B cell (primary cell): ENCODE measurements at places on chromosomes 12 and 14.

DNA sequence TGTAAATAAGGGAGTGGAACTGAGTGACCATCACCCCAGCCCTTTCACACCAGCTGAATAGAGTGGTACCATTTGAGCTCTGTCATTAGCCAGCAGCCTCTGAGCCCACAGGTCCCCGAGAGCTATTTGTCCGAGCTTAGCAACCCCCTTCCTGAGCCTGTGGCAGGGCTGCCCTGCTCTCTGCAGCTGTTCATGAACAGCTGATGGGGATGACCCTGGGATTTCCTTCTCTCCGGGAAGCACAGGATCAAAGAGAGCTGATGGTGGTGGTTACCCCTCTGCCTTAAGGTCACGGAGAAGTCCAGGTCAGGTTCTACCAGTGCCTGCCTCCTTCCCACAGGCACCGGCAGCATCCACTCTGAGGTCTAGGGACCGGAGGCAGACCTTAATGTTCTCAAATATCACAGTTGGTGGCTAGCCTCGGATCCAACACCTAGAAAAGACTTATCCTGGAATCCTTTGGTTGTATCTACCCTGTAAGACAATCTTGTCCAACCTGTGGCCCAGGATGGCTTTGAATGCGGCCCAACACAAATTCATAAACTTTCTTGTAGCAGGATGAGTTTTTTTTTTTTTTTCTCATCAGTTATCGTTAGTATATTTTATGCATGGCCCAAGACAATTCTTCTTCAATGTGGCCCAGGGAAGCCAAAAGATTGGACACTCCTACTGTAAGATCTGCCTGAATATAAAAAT lies 81.1 kb downstream of the ESRRB start:
- H3K27ac ChIP-seq = no peak overlapping the region
- no peak overlapping the region for H3K4me3 ChIP-seq
- DNase-seq = no peak

DNA sequence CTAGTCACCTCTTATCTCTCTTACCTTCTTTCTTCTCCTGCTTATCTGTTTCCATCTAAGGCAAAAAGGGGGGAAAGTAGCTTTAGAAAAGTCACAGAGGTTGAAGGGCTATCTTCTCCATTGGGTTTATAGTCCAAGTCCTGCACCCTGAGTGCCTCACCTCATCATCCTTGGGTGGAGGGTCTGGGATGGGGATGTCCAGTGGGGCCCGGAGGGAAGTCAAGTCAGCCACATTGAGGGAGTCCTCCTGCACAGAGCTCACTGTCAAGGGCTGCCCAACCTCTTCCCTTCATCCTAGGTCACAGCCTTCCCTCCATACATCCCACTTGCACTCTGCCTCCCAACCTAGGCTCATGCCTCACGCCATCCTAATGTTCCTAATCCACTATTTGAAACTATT lies 1.2 kb downstream of the PSME2 start:
- peaks cover 39% of the 10 kb centered on the region for H3K36me3 ChIP-seq
- H3K4me3 ChIP-seq = peak overlapping the region; percentile 92

GRCh38 chr14:91482263-91483013 lies 27.7 kb downstream of the PPP4R3A start:
- H3K36me3 ChIP-seq = peaks cover 24% of the 10 kb centered on the region
- no peaks in the 10 kb centered on the region for H3K27me3 ChIP-seq
- peaks cover 16% of the 10 kb centered on the region for H3K4me1 ChIP-seq
- H3K27ac ChIP-seq = no peak overlapping the region

DNA sequence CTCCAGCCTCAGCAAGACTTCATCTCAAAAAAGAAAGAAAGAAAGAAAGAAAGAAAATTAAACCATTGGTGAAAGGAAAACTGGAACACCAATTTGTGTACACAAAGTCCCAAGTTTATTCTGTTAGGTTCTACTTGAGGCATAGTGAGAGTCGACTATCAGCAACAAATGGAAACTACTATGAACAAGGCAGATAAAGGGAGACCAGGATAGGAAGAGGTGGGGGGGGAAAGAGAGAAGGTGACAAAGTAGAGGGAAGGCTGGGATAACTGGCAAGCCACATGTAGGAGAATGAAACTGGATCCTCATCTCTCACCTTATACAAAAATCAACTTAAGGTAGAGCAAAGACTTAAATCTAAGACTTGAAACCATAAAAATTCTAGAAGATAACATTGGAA lies 25.6 kb downstream of the TFCP2 start:
- H3K4me3 ChIP-seq = no peak overlapping the region
- no peak overlapping the region for H3K27ac ChIP-seq
- no peaks in the 10 kb centered on the region for H3K4me1 ChIP-seq
- no peak for DNase-seq

DNA sequence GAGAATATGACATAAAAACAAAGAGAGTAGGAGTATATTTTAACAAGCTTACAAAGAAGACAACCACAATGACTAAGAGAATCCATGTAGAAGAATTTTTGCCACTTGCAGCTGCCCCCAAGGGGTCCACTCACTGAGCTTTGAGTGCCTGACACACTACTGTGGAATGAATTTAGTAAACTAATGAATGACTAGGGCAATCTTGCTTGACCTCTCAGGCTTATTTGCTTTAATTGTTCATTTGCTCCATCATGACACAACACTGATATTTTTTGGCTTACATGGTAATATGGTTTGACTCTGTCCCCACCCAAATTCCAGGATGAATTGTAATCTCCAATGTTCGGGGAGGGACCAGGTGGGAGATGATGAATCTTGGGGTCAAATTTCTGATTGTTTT lies 249.1 kb upstream of the FAR2 start:
- no peak overlapping the region for H3K4me3 ChIP-seq

DNA sequence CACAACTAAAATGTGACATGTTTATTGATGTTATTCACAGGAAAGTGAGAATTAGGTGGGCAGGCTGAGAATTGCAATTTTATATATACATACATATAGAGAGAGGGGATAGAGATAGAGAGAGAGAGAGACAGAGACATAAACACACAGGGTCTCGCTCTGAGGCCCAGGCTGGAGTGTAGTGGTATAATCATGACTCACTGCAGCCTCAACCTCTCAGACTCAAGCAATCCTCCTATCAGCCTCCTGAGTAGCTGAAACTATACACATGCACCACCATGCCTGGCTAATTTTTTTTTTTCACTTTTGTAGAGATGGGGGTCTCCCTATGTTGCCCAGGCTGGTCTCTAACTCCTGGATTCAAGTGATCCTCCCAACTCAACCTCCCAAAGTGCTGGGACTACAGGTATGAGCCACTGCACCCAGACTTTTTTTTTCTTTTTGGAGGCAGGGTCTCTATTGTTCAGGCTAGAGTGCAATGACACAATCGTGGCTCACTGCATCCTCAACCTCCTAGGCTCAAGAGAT lies 49.1 kb downstream of the R3HDM2 start:
- peaks cover 4% of the 10 kb centered on the region for H3K36me3 ChIP-seq
- H3K4me3 ChIP-seq = no peak overlapping the region
- H3K27me3 ChIP-seq = no peaks in the 10 kb centered on the region
- H3K27ac ChIP-seq = no peak overlapping the region

DNA sequence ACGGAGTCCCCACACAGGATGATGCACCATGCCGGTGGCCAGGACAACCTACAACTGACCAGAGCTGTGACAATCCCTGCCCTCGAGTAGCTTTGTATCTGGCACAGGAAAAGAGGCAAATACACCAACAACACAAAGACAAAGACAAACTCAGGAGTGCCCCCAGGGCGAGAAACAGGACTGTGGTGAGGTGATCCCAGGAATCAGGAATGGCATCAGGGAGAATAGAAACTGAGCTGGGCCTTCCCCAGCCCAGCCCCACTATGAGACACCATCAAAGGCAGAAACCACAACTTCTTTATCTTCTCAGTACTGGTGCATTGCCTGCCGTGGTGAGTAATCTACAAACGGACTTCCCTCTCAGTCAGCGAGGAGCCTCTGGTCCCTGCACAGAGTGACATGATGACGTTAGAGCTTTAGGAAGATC lies 157.7 kb downstream of the TTC7B start:
- no peaks in the 10 kb centered on the region for H3K4me1 ChIP-seq
- no peaks in the 10 kb centered on the region for H3K36me3 ChIP-seq
- no peaks in the 10 kb centered on the region for H3K27me3 ChIP-seq
- H3K4me3 ChIP-seq = no peak overlapping the region

- H3K36me3 ChIP-seq = no peaks in the 10 kb centered on the region
- DNase-seq = no peak
- H3K4me3 ChIP-seq = no peak overlapping the region
- no peaks in the 10 kb centered on the region for H3K27me3 ChIP-seq
- H3K27ac ChIP-seq = no peak overlapping the region
- no peaks in the 10 kb centered on the region for H3K4me1 ChIP-seq
These were observed 114.8 kb upstream of the FGD4 start for GRCh38 chr12:32284561-32284960.

DNA sequence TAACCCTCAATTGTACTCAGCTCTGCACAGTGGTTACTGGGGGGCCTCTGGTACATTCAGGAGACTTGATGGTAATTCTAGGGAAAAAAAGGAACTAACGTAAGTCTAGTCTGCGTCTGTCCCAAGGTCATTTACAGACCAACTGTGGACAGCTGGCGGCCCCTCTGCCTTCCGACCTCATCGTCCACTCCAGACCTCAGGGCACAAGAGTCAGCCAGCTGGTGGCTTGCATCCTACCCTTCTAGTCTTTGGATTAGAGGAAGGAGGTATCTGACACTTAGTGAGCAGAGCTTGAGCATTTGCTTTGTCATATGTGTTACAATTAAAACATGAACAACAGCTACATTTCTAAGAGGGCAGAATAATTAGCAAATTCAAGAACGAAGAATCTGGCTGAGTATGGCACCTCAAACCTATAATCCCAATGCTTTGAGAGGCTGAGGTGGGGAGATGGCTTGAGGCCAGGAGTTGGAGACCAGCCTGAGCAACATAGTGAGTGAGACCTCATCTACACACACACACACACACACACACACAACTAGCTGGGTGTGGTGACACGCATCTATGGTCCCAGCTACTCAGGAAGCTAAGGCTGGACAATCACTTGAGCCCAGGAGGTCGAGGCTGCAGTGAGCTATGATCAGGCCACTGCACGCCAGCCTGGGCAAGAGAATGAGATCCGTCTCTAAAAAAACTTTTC lies 36.5 kb downstream of the SSH1 start:
- no peak overlapping the region for H3K27ac ChIP-seq
- no peak for DNase-seq
- peaks cover 31% of the 10 kb centered on the region for H3K4me1 ChIP-seq
- H3K27me3 ChIP-seq = no peaks in the 10 kb centered on the region
- H3K36me3 ChIP-seq = peaks cover 5% of the 10 kb centered on the region
- H3K4me3 ChIP-seq = no peak overlapping the region

GRCh38 chr14:31118892-31119291 lies 88.7 kb downstream of the HECTD1 start:
- DNase-seq = no peak
- H3K36me3 ChIP-seq = peaks cover 9% of the 10 kb centered on the region
- H3K4me1 ChIP-seq = no peaks in the 10 kb centered on the region
- no peaks in the 10 kb centered on the region for H3K27me3 ChIP-seq
- H3K27ac ChIP-seq = no peak overlapping the region

DNA sequence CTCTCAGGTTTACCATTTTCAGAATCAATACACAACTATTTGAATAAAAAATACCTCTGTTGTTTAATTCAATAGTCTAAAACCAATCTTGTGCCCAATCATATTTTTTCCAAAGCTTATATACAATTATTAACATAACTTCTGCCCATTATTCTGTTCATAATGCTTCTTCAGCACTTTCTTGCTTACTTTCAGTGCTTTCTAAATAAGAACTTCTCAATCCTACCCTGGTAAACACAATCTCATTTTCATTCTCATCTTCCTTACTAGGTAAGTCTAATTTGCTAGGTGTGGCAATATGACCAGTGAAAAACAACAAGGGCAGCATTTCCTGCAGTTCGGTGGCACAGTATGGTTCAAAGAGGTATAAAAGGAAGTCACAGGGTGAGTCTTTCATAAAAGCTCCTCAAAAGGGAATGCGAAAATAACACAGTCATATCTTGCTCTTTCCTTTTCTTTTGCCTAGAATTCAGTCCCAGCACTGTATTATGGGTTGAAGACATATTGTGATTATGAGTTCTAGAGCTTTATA lies 103.5 kb downstream of the FOXG1 start:
- H3K36me3 ChIP-seq = no peaks in the 10 kb centered on the region
- H3K27me3 ChIP-seq = no peaks in the 10 kb centered on the region
- no peak overlapping the region for H3K27ac ChIP-seq
- H3K4me3 ChIP-seq = no peak overlapping the region
- H3K4me1 ChIP-seq = no peaks in the 10 kb centered on the region
- no peak for DNase-seq

DNA sequence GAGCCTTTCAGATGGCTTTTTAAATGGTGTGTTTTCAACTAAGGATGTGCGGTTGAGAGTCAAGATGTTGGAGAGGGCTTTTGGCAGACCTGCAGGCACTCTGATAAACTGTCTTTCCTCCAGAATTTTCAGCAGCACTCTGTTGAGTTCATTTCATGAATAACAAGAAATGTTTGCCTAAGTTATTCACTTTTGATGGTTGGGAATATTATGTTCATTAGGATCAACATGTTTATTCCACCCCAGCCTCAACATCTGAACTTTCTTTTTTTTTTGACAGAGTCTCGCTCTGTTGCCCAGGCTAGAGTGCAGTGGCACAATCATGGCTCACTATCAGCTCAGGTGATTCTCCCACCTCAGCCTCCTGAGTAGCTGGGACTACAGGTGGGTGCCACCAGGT lies 68.4 kb downstream of the C12orf75 start:
- H3K27ac ChIP-seq = no peak overlapping the region
- DNase-seq = no peak
- no peak overlapping the region for H3K4me3 ChIP-seq
- H3K4me1 ChIP-seq = no peaks in the 10 kb centered on the region

DNA sequence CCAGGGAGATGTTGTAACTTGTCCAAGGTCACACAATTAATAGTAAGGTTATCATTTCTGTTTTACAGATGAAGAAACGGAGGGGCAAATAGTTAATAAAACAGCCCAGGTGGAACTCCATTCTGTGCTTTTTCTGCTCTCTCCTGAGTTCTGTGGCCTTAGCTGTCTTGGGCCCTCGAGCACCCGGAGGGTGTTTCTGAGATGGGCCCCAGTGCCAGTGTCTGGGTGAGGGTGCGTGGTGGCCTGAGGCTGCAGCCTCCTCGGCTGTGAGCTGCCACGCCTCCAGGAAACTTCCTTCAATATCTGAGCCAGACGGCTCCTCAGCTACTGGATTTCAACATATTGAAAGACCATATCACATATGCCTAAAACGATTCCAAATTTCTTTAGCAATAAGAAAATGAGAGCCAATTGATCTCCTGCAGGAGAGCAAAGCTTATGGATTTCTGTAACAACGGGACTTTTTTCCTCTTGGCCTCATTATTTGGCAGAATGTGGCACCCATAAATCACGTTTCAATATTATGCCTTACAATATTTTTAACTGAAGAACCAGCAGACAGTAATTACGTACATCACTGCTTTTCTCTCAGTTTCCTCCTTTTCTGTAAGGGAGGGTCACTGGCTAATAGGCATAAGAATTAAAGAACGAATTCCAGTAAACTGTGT lies 74.8 kb upstream of the DICER1 start:
- H3K27me3 ChIP-seq = no peaks in the 10 kb centered on the region
- peaks cover 13% of the 10 kb centered on the region for H3K4me1 ChIP-seq
- no peak overlapping the region for H3K4me3 ChIP-seq
- DNase-seq = no peak
- H3K27ac ChIP-seq = no peak overlapping the region

- H3K27me3 ChIP-seq = no peaks in the 10 kb centered on the region
- no peak overlapping the region for H3K4me3 ChIP-seq
- H3K36me3 ChIP-seq = no peaks in the 10 kb centered on the region
These were observed 195.4 kb downstream of the DUSP6 start for GRCh38 chr12:89156862-89157262.
